ENCODE measurements at places on chromosomes 3 and 15.

DNA sequence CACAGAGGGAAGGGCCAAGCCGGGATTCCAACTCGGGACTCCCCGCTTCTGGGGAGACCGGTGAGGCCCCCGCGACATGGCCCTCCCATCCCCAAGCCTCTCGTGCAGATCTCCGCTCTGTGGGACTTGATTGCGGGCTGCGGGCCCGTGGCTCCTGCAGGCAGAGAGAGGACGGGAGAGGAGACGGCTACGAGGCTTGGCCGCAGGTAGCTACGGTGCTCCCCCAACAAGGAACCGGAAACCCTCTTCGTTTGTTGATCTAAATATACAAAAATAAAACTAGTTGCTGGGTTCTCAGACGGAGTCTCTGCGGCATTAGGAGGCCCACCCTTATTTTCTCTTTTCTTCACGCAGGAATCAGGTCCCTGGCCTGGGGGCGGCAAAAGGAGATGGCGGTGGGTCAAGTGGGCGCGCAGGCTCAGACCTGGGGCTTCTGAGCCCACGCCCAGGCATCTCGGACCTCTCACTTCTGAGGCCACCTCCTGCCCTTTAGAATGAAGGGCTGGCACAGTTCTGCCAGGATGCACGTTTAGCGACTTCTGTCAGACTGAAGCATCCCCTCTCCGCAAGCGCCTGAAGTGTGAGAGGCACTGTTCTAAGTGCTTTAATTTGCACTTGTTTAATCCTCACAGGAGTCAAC is 10.9 kb downstream of the GNB5 start:
- DNase-seq = no peak

GRCh38 chr3:73813291-73813690 is 188.6 kb upstream of the PDZRN3 start:
- no peak for DNase-seq

- no peak for DNase-seq
These were observed 155.9 kb upstream of the ICE2 start for GRCh38 chr15:60634815-60635214.

DNA sequence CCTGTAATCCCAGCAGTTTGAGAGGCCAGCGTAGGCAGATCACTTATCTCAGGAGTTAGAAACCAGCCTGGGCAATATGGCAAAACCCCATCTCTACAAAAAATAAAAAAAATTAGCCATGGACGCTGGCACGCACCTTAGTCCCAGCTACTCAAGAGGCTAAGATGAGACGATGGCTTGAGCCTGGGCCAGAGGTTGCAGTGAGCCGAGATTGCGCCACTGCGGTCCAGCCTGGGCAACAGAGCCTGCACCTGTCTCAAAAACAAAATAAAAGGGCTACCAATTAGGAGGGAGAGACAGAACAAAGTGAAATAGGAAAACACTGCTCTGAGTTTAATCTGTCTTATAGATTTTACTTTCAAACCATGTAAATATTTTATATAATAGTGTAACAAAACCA is 33.8 kb downstream of the MSL2 start:
- no peak for DNase-seq

- DNase-seq = peak; percentile 77
These were observed 50.7 kb downstream of the CLDN11 start for GRCh38 chr3:170469151-170470062.

GRCh38 chr3:115986555-115987207 is 363.4 kb downstream of the GAP43 start:
- no peak for DNase-seq

DNA sequence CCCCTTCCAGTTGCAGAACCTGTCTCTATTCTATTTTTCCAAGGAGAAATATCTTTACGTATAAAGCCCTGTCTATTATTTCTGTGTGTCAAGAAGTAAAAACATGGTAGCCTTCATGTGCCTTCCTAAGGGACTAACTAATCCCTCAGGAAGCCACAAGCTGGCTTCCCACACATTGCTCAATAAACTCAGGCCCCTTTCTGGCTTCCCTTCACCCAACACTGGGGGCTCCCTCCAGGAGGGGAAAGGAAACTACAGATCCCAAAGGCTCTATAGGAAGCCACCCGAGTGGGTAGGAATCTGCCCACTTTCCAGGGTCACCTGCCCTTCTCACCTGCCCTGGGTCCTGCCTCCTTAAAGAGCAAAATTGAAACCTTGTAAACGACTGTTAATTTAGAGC is 4.6 kb downstream of the TLE3 start:
- DNase-seq = no peak

- no peak for DNase-seq
These were observed 17.7 kb upstream of the ZBBX start for GRCh38 chr3:167397826-167398225.

GRCh38 chr3:188051801-188052168 is 102.2 kb upstream of the LPP start:
- DNase-seq = no peak

- DNase-seq = no peak
These were observed 1006.5 kb downstream of the TBL1XR1 start for GRCh38 chr3:176190755-176191154.

DNA sequence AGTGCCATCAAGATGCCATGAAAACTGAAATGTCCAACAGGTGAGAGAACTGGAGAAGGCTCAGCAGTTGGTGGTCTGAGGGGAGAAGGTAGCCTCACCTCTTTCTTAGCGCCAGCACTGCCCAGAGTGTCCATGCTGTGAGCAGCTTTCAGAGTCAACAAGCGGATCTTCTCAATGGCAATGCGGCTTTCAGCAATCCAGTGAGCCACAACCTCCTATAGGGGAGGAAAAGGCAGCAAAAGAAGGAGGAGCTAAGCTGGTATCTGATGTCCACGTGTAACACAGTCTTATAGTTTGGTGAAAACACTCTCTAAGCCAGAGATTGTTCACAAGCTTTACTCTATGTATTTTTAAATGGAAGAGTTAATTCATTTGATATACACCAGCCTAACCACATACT is 36.1 kb upstream of the ACKR4 start:
- no peak for DNase-seq

DNA sequence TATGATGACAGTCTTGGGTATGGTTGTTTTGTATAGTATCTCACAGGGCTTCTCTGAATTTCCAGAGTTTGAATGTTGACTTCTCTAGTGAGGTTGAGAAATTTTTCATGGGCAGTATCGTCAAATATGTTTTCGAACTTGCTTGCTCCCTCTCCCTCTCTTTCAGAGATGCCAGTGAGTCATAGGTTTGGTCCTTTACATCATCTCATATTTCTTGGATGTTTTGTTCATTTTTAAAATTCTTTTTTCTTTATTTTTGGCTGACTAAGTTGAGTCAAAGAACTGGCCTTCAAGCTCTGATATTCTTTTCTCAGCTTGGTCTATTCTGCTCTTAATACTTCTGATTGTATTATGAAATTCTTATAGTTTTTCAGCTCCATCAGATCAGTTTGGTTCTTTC is 282.3 kb upstream of the NECTIN3 start:
- no peak for DNase-seq

DNA sequence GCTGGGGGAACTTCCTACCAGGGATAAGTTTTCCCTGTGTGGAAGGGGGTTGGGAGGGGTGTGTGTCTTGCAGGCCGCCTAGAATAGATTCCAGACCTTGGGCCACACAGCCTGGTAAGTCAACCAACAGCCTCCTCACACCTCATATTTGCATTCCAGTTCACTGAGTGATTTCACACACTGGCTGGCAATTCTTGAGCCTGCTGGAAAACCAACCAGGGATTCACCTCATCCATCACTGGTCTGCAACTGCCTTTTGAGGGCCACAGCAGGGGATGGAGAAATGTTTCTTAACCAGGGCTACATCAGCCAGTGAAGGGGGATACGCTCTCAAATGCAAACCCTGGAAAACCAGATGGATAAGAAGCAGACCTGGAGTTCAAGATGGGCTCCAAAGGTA is 2.0 kb downstream of the FSTL1 start:
- DNase-seq = peak; percentile 76

DNA sequence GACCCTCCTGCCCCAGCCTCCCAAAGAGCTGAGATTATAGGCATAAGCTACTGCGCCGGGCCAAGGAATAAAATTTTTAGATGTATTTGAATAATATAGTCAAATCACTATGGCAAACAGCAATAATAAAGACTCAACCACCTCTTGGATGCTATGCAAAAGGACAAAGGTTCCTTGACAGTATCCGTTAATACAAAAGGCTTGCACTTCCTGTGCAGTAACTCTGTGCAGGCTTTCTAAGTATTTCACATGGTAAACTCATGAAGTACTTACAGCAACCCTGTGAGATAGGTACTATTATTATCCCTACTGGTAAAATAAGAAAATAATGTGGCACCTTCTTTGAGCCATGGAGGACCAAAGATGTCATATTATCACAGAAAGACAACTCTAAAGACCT is 86.8 kb downstream of the SHQ1 start:
- no peak for DNase-seq

- peak; percentile 52 for DNase-seq
These were observed 76.0 kb downstream of the ZNF609 start for GRCh38 chr15:64536244-64536836.

GRCh38 chr3:14047027-14047426 is 77.6 kb downstream of the CHCHD4 start:
- DNase-seq = no peak

GRCh38 chr3:76514836-76515235 is 525.1 kb upstream of the ROBO2 start:
- no peak for DNase-seq

GRCh38 chr3:164416491-164417222 is 661.6 kb downstream of the SI start:
- DNase-seq = no peak

DNA sequence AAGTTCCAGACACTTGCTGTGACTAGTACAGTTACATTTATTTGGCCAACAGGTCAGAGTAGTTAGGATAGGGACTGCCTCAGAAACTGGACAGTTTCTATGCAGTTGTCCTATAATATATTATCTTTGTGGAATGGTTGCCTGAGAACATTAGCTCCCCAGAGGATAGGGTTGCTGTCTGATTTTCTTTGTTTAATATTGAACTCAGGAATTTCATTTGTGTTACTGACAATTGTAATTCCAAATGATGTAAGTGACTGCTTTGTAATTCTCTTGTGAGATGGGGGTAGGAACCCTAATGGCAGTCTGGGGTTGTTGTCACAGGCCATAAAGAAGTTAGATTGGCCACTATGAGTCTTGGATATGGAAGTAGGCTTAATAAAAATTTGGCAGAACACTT is 2.2 kb downstream of the NXPE3 start:
- DNase-seq = no peak

- no peak for DNase-seq
These were observed 142.2 kb upstream of the MRPS22 start for GRCh38 chr3:139201446-139202225.

- DNase-seq = peak; percentile 85
These were observed 400.4 kb upstream of the THBS1 start for GRCh38 chr15:39180483-39180933.

GRCh38 chr15:92634671-92635201 is 20.8 kb downstream of the FAM174B start:
- no peak for DNase-seq

GRCh38 chr15:100036015-100036414 is 302.8 kb upstream of the LYSMD4 start:
- DNase-seq = no peak

DNA sequence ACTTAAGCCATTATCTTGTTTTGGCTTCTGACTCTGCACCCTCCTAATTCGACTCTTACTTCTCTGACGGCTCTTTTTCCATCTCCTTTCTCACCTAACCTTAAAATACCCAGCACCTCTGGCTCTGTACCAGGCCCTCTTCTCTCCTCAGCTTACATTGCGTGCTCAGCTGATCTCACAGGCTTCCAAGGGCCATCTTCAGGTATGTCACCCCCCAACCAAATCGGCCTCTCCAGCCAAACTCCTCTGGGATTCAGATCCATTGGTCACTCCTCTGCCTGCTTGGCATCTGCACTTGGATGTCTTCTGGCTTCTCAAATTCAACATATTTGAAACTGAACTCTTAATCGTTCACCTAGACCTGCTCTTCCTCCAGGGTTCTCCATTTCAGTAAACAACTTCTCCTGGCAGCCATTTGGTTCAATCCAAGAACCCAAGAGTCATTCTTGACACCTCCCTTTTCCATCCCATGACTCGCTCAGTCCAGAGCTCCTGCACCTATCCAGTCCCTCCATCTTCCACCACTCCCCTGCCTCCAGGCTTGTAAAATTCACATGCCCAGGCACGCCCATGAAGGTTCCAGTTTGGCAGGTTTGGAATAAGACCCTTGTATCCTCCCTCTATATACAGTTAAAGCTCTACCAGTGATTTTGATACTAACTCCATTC is 35.2 kb upstream of the SLC41A3 start:
- no peak for DNase-seq

DNA sequence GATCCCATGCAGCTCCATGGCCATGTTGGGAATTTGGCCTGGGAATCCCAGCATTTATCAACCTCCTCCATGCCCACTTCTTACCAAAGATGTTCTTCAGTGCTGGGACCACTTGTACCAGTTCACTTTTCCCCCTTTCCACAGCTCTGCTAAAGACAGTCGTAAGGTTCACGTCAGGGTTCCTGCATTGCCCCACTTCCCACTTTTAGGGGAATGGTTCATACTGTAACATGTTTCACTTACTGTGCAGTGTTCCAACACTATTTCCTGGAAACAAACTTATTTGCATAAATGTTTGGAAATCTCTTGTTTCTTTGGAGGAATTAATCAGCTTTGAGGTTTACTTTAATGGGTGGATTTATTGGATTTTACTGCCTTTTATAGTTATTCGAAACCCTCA is 17.0 kb downstream of the APH1B start:
- no peak for DNase-seq

DNA sequence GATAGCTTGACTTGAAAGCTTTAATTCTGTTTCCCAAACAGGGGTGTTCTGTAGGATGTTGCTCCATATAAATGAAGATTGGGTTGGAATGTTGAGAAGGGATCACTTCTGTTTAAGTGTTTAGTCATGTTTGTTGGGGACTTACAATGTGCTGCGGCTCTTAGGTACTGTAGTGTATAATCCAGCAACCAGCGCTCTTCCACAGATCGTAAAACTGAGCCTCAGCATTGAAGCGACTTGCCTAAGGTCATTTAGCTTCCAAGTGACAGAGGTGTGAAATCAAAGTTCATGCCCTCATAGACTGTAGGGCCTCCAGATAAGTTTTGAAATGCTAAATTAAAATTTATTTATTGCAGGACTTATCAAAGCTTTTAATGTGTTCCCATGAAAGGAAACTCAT is 1.8 kb downstream of the MKRN2 start:
- DNase-seq = no peak

DNA sequence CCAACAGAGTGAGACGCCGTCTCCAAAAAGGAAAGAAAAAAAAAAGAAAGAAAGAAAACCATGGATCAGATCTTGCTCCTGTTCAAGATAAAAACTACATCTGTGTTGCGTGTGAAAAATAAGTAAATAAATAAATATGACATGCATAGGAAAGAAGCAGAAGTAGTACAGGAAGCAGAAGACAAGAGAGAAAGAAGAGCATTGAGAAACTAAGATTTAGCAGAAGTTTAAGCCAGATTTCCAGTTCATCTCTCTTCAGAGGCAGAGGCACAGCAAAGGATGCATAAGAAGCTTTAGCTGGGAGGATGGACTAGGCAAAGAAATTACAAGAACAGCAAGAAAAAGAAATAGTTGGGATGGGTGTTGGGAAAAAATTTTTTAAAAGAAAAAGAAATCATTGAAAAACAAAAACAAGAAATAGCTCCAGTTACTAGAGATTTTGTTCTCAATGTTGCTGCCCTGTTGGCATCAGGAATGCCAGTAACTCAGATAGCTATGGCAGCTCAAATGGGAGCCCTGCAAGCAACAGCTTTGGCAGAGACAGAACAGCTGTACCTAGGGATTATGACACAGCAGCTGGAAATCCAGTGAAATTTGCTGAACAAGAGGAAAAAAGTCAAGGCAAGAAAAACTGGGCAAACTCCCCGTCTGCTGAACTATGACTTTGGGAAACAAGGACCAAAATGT is 17.3 kb downstream of the AP3S2 start:
- DNase-seq = no peak

GRCh38 chr3:129312671-129313414 is 34.2 kb downstream of the HMCES start:
- DNase-seq = no peak
